ENCODE measurements at places on chromosomes 4 and X.

DNA sequence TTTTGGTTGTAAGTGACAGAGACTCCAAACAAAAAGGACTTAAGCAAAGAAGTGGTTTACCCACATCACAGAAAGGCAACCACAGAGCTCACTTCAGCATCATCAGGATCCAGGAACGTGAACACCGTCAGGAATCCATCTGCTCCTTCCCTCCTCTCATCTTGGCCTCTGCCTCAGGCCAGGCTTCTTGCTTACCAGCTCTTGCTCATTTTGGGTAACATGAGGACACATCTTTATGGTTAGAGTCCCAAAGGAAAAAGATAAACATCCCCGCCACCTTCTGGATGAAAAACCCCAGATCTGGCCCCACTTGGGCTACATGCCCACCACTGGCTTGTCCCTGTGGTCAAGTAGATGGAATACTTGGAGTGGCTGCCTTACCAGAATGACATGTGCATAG is 176.8 kb upstream of the RPL34 start:
- no peak for DNase-seq

DNA sequence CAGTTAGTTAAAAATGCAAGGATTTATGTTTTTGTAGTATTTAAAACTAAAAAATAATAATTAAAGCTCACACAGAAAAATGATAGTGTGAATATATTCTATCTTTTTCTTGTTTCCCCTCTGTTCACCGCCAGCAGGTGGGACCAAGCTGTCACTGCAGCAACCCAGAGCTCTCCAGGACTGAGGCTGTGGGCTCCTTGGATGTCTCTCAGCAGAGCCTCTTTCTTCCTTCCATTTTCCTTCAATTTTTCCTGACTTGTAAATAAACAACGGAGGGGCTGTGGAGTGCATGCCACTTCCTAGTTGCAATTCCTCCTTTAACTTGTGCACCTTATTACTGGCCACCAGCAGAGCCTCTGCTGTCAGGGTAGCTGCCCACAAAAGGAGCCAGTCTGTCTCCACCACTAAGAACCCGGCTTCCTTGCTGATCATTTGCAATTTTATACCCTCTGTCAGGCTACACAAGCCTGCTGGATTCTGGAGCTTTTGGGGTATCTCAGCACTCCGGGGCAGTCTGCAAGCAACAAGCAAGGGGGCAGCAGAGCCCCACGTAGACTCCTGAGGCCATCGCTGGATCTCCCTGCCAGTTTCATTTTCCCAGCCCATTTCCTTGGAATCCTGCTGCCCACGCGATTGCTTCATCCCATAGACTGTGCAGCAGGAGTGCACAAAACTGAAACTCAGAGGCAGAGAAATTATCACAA is 1467.4 kb downstream of the C4orf33 start:
- no peak for DNase-seq

DNA sequence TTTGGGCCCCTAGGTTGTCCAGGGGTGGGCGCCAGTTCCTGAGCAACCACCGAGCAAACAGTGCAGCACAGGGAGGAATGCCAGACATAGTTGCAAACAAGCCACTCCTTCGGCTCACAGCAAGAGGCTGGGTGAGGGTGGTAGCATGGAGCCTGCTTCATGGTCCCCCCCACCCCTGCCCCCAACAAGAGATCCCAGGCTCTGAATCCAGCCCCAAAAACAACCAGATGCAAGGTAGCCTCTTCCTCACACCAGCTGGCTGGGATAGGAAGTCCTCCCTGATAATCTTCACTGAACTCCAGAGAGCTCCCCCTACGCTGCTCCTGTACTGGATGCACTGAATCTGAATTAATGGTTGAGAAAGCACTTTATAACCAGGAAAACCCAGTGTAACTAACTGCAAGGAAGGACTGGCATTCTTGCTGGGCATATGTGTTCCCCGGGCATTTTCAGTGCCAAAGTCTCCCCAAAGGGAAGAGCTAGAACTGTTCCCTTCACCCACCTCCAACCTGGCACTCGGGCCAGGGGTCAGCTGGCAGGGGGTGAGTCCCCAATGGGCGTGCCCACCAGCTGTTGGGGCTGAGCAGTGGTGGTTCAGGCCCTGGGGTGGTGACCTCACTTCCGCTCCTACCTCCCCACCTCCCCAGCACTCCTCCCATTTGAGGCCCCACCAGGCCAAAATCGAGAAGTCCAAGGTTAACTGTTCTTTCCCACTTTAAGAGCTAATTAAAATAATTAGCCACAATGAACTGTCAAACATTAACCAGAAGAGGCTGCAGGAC is 1.5 kb downstream of the ELF4 start:
- DNase-seq = no peak

DNA sequence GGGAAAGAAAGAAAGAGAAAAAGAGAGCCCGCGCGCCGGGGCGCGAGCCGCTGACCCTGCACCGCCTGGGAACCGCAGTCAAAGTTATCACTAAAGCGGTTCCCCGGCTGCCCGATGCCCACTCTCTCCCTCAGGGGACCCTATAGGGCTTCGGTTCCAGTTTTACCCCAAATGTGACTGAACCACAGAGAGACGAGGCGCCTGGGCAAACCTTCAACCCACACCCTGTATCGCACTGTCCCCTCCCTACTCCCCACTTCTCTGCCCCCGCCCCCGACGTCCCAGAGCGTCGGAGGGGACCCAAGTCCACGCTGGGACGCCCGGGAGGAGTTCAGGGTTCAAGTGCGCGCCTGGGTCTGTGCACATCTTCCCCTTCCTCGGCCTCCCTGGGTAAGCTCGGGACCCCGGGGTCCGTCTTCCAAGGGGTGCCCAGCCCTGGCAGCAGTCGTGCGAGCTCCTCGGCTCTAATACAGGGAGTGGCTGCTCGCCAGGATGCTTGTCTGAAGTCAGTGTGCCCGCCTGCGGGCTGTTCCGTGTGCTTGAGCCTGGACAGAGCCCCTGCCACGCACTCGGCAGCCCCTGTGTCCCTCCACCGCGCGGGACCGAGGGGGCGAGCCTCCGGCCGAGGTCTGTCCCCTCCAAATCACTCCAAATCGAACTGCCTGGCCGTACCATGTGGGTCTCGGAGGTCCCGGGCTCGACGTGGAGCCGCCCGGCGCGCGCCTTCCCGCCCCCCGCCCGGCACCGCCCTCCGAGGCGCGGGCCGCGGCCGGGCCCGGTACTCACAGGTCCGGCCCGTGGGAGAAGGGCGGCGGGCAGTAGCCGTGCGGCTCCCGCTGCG is 960 bp downstream of the TRPC3 start:
- peak; percentile 34 for DNase-seq

GRCh38 chr4:8534611-8535010 is 45.6 kb upstream of the GPR78 start:
- no peak for DNase-seq

DNA sequence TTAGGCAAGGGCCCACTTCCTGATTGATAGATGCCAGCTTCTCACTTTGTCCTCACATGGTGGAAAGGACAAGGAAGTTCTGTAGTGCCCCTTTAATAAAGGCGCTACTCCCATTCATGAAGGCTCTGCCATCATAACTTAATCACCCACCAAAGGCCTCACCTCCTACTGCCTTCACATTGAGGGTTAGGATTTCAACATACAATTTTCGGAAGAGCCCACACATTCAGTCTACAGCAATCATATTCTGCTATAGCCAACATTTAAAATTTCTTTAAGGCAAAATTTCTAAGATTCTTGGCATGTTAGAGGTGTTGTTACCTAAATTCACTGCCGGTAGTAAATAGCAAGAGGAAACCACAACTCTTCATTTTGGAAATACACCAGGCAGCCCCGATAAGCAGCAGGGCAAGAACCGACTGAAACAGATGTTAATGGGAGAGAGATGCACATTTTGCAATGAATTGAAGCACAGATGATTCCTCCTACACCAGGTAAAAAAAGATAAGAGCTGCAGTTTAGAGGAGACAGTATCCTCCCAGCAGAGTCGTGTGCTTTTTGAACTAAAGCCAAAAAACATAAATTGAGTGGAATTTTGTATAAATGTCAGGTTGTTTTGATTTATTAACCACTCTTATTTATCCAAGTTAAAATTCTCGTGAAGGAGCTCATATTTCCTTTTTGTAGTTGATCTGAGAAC is 594.9 kb downstream of the KCTD8 start:
- no peak for DNase-seq

- no peak for DNase-seq
Observed at GRCh38 chrX:88325634-88326033, 421.4 kb upstream of the CPXCR1 start.

DNA sequence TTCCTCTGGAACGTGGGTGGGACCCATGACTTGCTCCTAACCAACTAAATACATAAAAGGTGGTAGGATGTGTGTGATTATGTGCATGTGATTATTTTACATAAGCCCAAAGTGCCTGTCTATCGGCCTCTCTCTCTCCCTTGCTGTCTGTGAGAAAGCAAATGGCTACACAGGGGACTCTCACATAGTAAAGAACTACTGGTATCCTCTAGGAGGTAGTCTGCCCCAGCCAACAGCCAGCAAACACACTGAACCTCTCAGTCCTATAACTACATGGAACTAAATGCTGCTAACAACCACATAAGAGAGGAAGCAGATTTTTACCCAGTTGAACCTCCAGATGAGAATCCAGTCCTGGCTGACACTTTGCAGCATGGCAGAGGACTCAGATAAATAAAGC is 1249.4 kb downstream of the ADGRL3 start:
- no peak for DNase-seq

Data from uterus (tissue), 4 donors.